Stimulated activated CD8-positive, alpha-beta memory T cell treated with anti-CD3 and anti-CD28 coated beads, Interleukin-7, amount 100 ng/mL, for 1 hour (primary cell): ENCODE measurements at places on chromosomes 11 and 22.

- DNase-seq = no peak
Observed at GRCh38 chr11:3155216-3155615, 9.9 kb downstream of the OSBPL5 start.

DNA sequence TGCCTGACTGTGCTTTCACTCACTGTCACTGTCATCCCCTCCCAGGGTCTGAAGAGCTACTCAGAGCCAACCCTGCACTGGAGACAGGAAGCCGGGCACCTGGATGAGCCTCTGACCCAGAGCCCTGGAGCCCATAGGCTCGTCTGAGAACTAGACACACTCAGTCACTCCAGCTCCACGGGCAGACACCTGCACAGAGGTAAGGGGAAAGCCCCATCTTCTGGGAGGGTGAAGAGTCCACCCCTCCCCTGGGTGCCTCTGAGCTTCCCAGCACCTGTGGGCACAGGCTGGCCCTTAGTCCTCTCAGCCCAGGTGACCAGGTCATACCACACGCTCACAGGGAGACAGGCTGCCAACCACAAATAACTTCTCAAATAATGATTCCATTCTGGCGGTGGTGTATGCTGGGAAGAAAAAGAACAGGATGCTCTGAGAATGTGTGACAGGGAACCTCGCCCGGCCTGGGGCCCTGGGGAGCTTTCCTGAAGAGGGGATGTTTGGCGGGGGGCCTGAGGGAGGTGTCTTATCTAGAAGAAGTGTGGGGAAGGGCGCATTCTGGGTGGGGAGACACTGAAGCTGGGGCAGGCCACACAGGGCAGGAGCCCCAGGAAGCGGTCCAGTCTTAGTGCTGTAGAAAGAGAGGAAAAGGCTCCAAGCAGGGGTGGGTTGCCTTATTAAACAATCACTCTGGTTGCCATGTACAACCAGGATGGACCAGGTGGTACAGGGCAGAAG, 5.3 kb downstream of the CCDC157 start:
- no peak for DNase-seq

GRCh38 chr11:70517988-70518907, 119.9 kb downstream of the CTTN start:
- DNase-seq = no peak

DNA sequence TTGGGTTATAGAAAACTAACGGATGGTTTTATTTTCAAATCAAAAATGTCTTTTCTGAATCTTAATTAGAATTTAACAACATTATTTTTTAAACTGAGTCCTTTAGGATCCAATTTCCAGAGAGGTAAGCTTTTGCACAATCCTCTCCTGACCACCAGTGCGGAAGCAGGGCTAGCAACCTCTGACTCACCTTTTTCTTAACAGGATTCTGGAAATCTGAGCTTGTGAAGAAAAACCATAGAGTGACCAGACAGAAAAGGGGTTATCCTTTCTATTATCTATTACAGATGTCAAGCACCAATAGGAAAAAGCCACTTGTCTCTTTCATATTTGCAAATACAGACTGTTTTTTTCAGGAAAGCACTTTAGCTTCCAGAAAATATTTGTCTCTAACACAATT, 25.3 kb downstream of the ALG9 start:
- no peak for DNase-seq

- DNase-seq = no peak
Observed at GRCh38 chr11:3932698-3933097, 77.2 kb downstream of the STIM1 start.

DNA sequence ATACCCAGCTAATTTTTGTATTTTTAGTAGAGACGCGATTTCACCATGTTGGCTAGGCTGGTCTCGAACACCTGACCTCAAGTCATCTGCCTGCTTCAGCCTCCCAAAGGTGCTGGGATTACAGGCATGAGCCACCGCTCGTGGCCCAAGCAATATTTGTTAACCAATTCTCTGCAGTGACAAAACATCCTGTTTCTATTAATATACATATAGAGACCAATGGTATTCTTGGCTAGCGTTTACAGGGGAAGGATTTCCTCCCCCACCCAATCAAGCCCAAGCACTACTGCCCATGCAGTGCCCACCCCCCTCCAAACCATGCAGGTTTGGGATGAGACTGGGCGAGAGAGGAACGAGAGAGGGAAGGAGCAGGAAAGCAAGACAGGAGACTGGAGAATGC, 53.1 kb downstream of the APOL3 start:
- DNase-seq = no peak

GRCh38 chr11:88250566-88251242, 75.5 kb upstream of the RAB38 start:
- DNase-seq = no peak

- no peak for DNase-seq
Observed at GRCh38 chr11:2483426-2483825, 38.6 kb downstream of the KCNQ1 start.

GRCh38 chr11:66476841-66477251, 3.4 kb upstream of the DPP3 start:
- no peak for DNase-seq

GRCh38 chr11:134471087-134471715, 59.2 kb upstream of the B3GAT1 start:
- no peak for DNase-seq

- no peak for DNase-seq
Observed at GRCh38 chr11:36328966-36329673, 33.0 kb downstream of the PRR5L start.

DNA sequence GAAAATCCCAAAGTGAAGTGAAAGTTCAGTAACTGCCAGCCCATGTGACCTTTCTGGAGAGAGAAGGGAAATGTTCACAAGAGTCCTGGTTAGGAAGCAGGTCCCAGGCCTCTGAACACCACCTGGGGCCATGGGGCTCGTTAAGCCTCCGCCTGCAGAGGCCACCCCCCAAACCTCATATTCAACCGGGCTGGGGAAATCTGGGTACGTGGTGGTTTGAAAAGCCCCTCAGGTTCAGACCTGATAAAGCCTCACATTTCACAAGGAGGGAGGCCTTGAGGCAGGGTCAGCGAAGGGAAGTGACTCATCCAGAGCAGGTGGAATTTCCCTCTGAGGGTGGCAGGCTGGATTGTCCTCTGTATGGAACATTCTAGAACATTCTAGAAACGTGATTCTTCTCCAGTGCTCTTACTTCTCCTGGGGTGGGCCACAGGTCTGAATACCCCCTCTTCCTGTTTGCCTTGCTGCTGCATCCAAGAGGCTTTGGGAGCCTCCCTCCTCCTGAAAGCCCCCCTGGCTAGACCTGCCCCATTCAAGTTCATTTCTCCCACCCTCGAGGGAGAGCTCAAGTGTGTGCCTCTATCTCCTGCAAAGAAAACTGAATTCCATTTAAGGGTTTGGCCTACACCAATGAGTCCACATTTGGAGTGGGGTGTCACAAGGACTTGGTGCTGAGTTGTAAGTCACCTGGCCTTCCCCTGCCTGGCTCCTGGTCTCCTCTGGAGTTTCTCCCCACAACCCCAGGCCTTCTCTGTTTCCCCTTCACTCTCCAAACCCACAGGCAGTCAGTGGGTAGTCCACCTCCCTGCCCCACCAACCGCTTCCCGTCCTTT, 6.3 kb downstream of the FXYD2 start:
- DNase-seq = no peak
